ENCODE measurements at places on chromosomes 6 and 20.

DNA sequence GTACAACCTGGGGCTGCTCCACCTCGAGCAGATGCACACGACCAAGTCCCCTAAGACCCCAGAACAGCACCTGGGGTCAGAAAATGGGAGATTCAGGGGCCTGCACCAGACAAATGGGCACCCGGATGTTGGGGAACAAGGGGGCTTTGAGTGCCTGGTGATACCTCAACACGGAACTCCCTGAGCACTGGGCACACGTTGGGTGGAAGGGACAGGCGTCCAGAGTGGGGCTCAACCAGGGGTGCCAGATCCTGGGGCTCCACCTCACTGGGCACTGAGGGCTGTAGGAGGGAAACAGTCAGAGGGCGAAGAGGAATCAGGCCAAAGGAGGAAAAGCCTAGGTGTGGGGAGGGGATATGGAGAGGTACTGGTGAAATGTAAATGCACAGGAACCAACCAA, 33.5 kb upstream of the SPAG4 start:
- DNase-seq, result no peak

DNA sequence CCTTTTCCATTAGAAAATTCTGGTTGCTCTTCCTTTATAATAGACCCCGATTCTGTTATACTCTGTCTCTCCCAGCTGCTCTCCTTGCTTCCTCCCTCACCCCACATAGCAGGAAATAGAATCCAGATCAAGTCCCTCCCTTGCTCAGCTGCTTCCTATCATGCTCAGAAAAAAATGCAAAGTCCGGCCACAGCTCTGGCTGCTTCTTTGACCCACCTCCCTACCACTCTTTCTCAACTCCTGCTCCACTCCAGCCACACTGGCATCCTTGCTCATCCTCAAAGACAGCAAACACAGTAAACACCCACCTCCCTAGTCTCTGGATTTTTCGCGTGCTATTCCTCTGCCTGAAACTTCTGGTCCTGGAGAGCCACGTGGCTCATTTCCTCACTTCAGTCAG, 9.1 kb upstream of the SLC22A16 start:
- DNase-seq, result no peak

GRCh38 chr20:3740615-3741301, 8.3 kb downstream of the HSPA12B start:
- no peak for DNase-seq

DNA sequence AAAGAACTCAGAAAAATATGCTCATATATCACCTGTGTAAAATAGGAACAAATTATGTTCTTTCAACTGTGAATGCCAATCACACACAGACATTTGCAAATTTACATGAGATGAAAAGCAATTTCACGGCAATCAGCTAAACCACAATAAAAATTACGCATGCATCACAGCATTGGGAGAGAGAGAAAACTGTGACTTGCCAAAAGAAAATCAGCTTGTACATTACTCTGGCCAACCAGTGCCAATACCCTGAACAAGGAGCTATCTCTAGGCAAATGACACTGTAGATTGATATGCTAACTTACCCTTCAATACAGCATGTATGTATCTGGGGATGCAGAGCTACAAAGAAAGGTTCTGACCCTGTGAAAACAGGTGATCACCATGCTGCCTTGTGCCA, 515.6 kb downstream of the EYS start:
- peak; percentile 5 for DNase-seq

DNA sequence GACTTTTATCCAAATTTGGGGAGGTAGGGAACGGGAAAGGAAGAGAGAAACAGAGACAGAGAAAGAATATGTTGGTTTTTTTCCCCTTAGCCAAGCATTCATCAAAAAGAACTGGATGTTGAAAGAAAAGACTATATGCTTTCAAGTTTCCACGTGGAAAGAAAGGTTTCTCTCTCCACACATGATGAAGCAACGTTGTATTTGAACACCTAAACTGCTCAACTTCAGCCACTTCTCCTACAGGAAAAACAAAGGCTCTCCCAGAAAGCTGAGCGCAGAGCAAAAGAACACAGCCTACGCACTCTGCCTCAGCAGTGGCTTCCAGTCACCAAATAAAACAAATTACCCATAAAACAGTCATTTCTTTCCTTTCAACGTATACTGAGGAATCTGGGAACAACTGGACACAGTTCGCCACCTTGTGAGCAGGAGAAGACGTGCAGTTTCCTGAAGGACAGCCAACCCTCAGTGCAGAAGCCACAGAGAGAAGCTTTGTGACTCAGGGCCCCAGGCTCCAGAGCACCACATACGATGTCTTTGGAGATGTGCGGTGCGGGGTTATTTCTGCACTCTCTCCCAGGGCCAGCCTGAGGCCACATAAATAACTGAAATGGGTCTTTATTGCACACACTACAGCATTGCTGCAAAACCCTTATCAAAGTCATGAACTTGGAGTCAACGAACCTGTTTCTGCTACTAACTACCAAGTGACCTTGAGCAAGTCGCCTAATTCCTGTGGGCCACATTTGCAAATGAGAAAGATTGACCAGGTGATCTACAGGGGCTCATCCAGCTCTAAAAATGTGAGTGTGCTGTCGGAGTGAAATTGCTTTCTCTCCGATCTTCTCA, 10.1 kb downstream of the IL17F start:
- no peak for DNase-seq

GRCh38 chr20:19974630-19975435, 42.3 kb upstream of the NAA20 start:
- no peak for DNase-seq

DNA sequence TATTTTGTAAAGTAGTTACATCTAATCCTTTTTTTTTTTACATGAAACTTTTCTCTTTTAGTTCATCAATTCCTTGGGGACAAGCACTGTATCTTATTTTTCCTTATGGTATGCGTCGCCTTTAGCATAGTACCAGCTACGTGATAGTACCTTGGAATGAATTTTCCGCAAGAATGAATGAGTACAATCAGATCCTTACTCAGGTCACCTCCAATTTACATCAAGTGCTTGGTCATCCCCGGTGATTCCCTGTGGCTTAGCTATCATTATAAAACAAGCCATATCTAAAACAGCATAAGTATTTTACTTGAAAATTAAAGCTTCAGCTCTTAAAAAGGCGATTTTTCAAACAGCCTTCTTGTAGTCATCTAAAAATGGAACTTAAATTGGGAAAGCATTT, 680.4 kb upstream of the MAP3K7 start:
- DNase-seq, result no peak

DNA sequence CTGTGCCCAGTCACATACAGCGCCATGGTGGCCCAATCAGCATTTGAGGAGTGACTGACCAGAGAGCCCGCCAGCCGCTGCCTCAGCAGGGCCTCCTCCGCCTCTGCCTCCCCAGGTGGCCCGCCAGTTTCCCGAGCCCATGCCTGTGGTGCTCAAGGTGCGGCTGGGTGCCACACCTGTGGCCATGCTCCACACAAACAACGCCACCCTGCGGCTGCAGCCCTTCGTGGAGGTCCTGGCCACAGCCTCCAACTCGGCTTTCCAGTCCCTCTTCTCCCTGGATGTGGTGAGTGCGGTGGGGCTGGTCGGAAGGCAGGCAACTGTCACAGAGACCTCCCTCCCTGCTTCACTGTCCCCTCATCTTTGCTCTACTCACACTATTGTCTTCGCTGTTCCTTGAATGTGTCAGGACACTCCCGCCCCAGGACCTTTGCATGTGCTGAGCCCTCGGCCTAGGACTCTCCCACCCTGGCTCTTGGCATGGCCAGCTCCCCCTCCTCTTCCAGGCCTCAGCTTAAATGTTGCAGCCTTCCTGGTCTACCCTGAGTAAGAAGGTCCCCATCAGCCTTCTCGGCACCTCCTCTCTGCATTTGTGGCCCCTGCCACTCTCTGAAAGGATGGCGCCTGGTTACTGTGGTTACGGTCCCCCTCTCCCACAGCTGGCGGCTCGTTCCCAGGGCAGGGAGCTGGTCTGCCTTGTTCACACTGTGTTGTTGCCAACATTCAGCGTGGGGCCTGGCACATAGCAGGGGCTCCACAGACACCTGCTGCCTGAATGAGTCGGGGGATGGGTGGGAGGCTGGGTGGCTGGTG, 11.8 kb upstream of the BPIFB6 start:
- no peak for DNase-seq

Measured in NCI-H1436 treated with DMSO at 0.1 percent for 48 hours (cell line).